ENCODE measurements at places on chromosomes 3 and 15. TPM values are rescaled to one million over a fixed set of nuclear protein-coding genes. Genes with fewer than 3 reads are reported as not detected.

Gene HIGD2B
- not detected for total RNA-seq

Gene AHSG
- total RNA-seq, result 1.1 TPM

DNA sequence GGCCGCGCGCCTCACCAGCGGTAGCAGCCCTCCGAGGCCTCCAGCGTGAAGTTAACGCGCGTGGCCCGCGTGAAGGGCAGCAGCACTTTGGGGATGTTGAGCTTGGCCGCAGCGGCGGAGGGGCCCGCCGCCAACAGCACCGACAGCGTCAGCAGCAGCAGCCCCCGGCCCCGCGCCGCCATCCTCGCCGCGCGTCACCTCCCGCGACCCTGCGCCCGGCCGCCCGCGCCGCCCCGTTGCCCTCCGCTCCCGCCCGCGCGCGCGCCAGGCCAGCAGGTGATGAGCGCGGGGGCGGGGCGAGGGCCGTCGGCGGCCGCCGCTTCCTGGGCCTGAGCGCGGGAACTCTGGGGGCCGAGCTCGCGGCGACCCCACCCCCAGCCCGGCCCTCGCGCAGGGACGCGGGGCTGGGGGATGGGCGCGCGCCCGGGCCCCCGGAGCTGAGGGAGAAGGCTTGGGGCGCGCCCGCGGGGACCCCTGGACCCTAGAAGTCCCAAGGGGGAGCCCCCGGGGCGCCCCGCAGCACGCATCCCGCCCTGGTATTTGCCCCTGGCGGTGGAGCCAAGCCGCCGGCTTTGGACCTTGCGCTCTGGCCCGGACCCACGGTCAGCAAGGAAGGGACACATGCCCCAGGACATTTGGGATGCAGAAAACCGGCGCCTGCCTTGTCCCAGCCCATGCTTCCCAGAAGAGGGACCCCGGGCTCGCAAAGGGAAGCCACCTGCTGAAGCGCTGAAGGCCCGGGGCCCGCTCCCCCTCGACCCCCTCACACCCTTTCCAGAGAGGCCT is at the start of gene NUP210:
Gene NUP210 (minus strand): TSS at position 278 of the 786 bp plus-strand sequence. CDS start 96 bp downstream, at position 182.
- peak; percentile 79 for DNase-seq

DNA sequence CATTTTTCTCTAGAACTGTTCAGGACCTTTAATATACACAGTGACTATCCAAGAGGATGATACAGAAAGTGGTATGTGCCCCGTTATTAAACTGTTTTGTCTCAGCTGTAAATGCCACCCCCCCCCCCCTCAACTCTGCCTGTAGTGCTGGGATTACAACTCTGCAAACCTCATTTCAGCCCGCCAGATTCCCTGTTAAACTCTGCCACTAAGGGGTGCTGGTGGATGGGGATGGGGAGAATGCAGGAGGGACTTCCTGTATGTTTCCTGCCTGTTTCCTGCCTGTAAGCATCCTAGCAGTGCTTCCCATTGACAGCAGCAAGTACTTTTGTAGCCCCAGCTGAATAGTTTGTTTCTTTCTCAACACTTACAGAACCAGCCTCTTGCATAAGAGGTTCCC is 301.7 kb upstream of the RORA start:
- peak; percentile 48 for DNase-seq

Gene NGLY1
- total RNA-seq, result 24.8 TPM

Gene CPLX3
- not detected for total RNA-seq

Measured in H1 (cell line).